MG63 (cell line): ENCODE measurements at places on chromosomes 2 and 18. TPM values are rescaled to one million over a fixed set of nuclear protein-coding genes. Genes with fewer than 3 reads are reported as not detected.

- peak; percentile 80 for DNase-seq
Measured at GRCh38 chr2:69143748-69144360, 130.9 kb downstream of the ANTXR1 start.

DNA sequence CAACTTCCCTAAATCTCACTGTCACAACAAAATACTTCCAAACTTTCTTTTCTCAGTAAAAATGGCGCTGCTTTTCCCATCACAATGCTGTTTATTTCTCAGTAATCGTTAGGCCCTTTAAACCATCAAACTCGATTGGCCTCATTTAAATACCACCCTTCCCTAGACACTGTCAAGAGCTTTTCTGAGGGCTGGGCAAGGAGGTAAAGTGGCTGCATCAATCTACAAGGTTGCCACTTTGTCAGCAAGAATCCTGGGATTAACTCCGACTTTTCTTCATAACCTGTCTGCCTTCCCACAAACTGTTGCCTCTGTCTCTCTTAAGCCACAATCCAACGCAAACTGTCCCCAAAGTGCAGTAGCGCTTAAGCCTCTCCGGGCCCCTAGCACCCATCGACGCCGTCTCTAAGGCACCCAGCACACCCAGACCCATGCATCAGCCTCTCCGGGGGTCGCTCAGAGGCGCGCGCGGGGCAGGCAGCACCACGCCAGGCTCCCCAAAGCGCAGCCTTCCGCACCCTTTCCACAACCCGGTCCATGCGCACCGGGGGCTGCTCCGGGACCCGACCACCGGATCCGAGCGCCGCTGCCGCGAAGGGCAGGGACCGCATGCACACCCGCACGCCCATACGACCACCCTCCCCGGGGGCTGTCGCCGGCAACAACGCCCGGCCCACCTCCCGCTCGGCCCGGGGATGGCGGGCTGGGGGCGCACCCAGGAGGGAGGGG, 683 bp downstream of the MBOAT2 start:
- DNase-seq, result no peak

- no peak for DNase-seq
Measured at GRCh38 chr2:174124181-174124580, 124.2 kb downstream of the OLA1 start.

- no peak for DNase-seq
Measured at GRCh38 chr2:230589497-230590015, 123.1 kb upstream of the CAB39 start.

GRCh38 chr2:105361102-105361889, 24.0 kb downstream of the C2orf49 start:
- no peak for DNase-seq

GRCh38 chr2:7906431-7906830, 775.4 kb upstream of the ID2 start:
- no peak for DNase-seq

- no peak for DNase-seq
Measured at GRCh38 chr2:98637401-98638147, 29.2 kb downstream of the UNC50 start.

- no peak for DNase-seq
Measured at GRCh38 chr18:38318416-38318815, 752.8 kb upstream of the CELF4 start.

GRCh38 chr2:9654452-9655100, 23.8 kb upstream of the YWHAQ start:
- DNase-seq, result no peak

DNA sequence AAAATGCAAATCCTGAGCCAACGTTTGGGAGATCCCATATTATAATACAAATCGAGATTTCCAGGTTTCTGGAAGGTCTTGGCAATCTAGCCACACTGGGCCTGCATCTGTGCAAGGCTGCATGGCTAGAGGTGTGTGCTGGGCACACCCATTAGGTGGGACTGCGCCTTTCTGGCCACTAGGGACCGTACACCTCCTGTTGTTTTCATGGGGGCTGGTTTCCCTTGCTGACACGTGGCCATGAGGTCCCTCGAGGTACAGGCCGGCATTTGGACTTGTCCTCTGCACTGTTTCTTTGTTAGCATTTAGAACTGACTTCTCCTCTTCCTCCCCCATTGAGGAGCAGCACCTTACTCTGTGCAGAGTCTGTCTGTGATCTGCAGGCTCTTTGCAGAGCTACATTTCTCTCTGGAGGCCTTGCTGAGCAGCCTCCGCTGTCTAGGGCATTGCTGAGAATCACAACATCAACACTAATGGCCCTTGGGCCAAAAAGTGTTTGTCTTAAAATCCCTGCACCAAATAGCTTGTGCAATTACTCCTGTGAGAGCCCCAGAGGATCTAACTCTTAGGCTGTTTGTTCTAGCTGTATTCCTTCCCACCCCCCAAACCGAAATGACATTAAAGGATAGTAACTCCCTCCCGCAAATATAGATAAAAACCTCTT, 131.2 kb downstream of the NEDD4L start:
- DNase-seq, result no peak

GRCh38 chr2:98806236-98806697, 75.3 kb upstream of the MGAT4A start:
- DNase-seq, result peak; percentile 97

DNA sequence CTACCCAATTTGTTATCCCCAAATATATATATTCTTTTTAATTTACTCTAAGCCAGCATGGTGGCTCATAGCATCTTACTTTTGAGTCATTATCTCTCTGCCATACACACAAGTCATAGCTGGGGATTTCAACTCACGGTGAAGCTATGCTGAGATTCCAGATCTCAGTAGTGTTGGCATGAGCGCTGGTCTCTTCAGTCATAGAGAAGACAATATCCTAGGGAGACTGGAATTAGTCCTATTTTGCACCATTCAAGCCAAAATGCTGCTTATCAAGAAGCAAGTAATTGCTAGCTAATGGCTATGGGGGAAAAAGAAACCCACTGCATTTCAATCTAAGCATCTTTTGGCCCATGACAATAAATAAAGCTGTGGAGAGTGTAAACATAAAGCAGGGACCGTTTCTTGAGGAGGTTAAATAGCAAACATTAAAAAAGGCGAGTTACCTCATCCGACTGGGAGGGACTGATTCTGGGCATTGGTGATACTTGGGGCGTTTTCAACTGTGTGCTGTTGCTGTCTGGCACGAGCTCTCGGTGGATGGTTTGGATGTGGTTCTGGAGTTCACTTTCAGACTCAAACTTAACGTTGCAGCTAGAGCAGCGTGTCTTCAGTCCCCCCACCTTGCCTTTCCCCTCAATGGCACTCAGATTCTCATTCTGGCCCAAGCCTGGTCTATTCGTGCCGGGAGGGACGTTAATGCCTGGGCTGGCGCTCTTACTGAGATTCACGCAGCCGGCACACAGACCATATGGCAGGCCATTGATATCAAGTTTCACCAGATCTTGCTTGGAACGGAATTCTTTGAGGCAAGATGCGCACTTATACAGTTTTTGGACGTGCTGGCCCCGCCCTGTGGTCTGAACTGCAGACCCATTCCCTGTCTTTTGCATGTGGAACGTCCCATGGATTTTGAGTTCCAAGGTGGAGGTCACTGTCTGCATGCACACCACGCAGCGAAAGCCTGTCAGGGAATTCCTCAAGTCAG, 127.8 kb downstream of the ZNF521 start:
- DNase-seq, result peak; percentile 74

GRCh38 chr2:20001361-20001863, 11.1 kb downstream of the MATN3 start:
- no peak for DNase-seq

DNA sequence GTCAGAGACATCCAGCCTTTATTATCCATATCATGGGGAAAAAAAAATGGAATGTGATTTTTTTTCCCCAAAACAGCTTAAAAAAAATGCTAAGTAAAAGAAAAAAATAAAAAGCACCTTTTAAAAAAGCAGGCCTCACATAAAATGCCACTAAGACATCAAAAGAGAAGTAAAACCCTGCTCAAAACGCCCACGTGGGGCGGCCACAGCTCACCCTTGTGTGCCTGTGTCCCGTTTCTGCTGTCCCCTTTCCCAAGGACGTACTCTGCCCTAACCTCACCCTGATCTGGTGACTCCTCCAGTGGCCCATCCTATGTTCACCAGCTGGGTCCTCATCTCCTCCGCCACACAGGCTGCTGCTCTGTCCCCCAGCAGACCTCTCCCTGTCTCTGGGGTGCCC, 125.4 kb downstream of the NEDD4L start:
- no peak for DNase-seq

DNA sequence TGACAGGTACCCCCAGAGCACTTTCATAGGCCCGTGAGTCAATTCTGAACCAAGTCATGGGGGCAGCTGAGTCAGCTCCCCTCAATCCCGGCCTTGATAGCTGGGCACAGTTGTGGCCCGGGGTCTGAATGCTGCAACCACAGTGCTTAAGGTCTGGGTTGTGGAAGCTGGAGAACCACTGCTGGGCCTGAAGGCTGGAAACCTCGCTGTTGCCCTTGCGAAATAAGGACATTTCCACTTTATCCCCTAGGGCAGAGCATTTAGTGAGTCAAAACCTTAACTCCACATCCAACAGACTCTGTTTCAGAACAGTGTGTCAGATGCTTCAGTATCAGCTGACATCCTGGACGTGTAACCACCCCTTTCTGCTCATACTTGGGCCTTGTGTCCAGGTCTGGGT, 58.6 kb downstream of the SP110 start:
- no peak for DNase-seq

DNA sequence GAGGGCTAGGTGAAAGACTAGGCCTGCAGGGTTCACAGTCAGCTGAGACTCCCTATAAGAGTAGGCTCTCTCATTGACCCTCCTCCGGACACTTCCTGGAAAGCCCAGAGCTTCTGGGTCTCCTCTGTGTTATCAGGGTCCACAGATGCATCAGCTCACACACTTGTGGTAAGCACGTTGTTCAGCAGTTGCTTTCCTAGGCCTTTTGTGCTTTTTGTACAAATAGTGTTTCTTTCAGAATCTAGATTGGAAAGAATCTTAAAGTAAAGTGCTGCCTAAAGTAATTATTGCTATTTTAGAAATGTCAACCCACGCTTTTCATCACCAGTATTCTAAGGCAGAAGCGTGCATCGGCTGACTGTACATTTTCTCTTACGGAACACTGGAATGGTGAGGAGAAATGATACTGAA, 15.5 kb downstream of the SLC9A2 start:
- DNase-seq, result no peak

DNA sequence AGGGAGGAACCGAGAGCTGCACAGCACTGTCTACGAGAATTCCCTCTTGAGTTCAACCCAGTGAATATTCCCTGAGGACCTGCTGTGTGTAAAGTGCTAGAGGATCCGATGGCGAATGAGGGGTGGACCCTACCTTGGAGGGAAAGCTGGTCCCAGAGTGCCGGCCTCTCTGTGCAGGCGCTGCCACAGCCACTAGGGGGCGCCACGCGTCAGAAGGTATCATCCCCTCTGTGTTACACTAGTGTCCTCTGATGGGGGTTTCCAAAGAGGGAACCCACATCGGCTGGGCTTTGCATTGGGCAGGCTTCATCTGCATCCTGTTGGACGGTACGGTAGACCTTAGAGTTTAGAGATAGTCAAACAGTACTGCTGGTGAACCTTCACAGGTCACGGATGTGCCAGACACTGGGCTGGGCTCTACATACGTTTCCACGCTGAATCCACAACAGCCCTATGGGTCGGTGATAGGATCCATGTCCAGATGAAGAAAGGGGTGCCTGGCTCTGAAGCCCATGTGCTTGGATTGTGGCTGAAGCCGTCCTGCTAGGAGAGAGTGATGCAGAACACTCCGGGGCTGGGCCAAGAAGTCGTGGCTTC, 39.0 kb downstream of the COA5 start:
- peak; percentile 13 for DNase-seq

- DNase-seq, result no peak
Measured at GRCh38 chr2:102391565-102391964, 31.4 kb upstream of the IL18RAP start.

- DNase-seq, result peak; percentile 69
Measured at GRCh38 chr2:233706720-233707119, 6.0 kb upstream of the UGT1A5 start.

DNA sequence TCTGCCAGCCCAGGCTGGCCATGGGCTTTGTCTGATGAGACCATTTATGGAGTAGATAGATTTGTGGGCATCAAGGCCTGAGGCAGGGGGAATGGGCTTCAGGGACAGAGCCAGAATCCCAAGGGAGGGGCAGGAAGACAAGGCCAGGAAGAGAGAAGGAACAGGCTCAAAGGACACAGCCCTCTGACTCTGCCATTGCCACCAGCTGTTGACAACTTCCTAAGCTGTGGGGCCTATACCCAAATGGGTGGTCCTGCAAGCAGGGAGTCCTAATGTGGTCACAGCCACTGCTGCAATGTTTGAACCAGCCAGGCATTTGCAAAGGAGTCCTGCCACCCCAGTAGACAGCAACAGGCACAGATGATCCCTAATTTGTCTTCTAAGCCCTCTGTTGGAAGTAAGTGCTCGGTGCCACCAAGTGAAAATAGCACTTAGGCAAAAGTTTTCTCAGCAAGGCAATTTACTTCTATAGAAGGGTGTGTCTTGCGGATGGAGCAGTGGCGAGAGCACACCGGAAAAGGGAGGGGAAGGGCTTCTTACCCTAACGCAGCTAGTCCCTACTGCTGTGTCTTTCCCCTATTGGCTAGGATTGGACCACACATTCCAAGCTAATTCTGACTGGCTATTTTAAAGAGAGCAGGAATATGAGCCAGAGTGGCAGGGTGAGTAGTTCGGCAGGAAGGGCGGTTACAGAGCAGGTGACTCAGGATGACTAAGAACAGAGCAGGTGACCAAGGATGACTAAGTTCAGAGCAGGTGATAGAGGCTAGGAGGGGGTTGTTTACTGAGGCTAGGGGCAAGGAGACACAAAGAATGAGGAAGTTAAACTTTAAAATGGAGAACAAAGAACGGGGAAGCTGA, 47.2 kb downstream of the C1QL2 start:
- no peak for DNase-seq

- DNase-seq, result no peak
Measured at GRCh38 chr18:55310044-55310676, 277.8 kb downstream of the TCF4 start.

Gene ABCG8
- not detected in 2 replicates for total RNA-seq

Gene CELF4
- not detected in 2 replicates for total RNA-seq

Gene STK36
- 1.9 and 11.8 TPM in 2 replicates for total RNA-seq

Gene MAL
- not detected in 2 replicates for total RNA-seq

Gene TXNDC2
- 0.33 TPM in 1 of 2 replicates, not detected in the other for total RNA-seq

Gene TUBB6
- total RNA-seq, result 220 and 503 TPM in 2 replicates

Gene OR6B2
- not detected in 2 replicates for total RNA-seq

Gene GAD1
- 3.2 TPM in 1 of 2 replicates, not detected in the other for total RNA-seq

Gene KCNJ3
- not detected in 2 replicates for total RNA-seq

Gene C2orf78
- not detected in 2 replicates for total RNA-seq

Gene LYPD6
- total RNA-seq, result 0.94 and 1.4 TPM in 2 replicates

Gene PLCD4
- 0.74 and 1.2 TPM in 2 replicates for total RNA-seq
